ENCODE measurements at places on chromosomes 16 and 17.
A peak's percentile ranks its signal among the peaks of the same experiment; 100 is the strongest.

DNA sequence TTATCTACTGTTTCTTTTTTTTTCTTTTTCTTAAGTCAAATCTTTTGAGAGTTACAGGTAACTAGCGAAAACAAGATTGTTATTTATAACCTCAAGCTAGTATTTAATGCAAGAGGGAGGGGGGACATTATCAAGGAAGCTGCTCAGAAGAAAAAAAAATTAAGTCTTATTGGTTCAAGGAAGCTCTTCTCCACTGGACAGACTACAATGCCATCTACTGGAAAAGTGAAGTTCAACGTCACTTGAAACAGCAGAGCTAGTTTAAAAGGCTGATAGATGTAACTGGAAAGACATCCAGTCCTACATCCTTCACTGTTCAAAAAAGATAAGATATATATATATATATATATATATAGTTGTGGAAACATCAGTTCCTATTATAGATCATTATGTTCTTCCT is 418.0 kb upstream of the PSMD7 start:
- no peak for DNase-seq

GRCh38 chr17:43671031-43671692 is 9.4 kb upstream of the MEOX1 start:
- DNase-seq, result no peak

DNA sequence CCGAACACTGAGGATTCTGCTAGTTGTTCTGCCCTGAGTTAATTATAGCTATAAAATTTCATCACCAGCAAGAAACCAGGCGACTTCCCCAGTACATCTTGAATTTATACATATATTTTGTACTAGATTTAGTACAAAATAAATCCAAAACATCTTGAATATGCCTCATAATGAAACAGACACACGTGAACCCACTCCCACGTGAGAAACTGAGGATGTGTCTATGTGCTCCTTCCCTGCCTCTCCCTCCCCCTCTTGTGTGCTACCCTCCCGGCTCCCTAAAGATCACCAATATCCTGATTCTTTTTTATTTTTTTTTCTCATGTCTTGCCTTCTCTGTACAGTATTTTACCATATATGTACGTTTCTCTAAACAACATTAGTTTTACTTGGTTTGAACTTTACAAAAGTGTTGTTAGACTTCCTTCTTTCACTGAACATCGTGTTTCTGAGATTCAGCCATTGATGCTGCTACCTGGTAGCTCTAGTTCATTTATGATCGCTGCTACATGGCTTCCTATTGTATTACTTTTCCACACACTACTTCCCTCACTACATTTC is 1.1 kb upstream of the LCMT1 start:
- DNase-seq, result no peak

DNA sequence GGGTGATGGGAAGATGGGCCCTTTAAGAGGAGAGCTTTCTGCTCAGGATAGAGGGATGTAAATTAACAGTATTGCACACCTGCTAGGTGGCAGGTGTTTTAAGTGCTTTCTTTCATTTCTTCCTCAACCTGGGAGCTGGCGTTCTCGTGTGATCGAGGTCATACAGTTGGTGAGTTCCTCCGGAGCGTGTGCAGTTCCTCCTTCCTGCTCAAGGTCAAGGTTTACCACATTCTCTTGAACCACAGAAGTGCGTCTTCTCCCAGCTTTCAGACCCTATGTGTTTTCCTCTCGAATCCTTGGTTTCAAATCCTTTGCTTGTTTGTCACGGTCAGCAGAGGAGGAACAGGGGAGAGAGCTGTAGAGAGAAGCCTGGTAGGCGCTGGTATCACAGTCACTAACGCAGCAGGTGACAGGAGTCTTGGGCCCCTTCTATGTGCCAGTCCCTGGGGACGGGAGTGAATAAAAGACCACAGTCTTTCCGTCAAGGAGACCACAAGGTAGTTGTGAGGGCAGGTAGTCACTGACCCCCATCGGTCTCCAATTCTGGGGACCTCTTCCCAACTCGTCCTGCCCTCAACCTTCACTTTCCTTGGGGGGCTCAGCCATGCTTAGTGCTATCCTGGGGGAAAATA is 791 bp downstream of the DNAI2 start:
- DNase-seq, result no peak

DNA sequence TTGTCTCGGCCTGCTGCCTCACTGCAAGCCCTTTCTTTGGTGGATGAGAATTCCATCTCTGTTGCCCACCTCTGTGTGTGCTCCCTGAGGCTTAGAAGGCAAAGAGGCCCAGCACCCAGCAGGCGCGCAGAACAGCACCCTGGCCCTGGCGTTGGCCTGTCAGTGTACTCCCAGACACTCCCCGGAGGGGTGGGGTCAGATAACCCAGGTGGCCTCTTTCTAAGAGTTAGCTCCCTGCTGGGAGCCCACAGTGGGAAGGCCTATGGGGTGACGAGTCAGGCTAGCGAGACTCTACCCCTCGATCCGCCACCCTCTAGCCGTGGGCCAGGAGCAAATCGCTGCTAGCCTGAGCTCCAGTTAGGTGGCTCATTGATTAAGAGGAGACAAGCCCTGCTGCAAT is 38.1 kb downstream of the SRL start:
- DNase-seq, result no peak

DNA sequence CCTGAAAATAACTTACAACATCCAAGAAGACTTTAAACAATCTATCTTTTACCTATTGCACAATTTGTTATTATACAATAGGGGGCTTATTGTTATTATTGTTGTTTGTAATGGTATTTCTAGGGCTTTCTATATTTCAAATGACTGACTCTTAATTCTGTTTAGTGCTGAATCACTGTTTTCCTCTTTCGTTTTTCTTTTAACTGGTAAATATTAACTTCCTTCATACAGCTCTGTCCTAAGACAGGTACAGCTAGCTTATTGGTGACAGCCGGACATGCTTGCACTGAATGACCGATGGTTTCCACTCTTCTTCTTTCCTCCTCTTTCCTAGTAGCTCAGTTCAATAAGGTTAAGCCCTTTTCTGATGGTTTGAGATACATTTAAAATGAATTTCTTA is 11.6 kb downstream of the KRTAP9-7 start:
- no peak for DNase-seq

DNA sequence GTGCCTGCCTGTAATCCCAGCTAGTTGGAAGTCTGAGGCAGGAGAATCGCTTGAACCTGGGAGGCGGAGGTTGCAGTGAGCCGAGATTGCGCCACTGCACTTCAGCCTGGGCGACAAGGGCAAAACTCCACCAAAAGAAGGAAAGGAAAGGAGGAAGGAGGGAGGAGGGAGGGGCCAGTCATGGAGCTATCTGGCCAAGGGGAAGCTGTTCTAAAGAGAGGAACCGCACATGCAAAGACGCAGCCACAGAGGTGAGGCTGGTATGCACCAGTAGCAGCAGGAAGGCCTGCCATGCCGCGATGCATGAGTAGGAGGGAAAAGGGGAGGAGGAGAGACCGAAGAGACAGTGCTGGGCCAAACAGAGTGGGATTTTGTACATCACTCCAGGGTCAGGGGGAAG is 35.9 kb downstream of the HSBP1 start:
- DNase-seq, result peak; percentile 71

DNA sequence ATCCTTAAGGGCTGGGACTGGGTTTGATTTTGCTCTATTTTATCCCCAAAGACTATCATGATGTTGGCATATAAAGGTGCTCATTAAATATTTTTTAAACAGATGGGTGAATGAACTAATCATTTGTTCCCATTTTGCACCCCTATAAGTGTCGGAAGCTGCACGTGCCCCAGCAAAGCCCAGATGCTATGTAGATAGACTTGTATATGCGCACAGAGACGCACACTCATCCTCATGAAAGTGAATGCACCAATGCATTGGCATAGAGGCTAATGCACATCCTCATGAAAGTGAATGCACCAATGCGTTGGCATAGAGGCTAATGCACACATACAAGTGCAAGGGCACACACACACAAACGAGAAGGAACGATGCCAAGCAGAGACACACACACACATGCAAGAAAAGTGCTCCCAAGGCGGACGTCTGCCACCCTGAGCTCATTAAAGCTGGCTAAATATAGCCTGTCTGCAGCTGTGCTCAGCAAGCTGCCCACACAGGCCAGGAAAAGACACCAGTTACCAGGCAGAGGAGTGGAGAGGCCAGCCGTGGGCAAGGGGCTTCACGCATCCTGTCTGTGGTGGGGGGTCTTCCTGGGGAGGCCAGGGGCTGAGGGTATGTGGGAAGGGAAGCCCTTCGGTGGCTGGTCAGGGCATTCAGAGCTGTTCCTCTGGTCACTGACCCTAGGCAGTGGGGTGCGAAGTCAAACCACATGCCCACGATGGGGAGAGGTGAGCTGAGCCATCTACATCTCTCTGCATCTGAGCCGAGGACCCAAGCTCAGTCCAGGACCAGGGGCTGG is 52.6 kb downstream of the PIMREG start:
- peak; percentile 25 for DNase-seq

DNA sequence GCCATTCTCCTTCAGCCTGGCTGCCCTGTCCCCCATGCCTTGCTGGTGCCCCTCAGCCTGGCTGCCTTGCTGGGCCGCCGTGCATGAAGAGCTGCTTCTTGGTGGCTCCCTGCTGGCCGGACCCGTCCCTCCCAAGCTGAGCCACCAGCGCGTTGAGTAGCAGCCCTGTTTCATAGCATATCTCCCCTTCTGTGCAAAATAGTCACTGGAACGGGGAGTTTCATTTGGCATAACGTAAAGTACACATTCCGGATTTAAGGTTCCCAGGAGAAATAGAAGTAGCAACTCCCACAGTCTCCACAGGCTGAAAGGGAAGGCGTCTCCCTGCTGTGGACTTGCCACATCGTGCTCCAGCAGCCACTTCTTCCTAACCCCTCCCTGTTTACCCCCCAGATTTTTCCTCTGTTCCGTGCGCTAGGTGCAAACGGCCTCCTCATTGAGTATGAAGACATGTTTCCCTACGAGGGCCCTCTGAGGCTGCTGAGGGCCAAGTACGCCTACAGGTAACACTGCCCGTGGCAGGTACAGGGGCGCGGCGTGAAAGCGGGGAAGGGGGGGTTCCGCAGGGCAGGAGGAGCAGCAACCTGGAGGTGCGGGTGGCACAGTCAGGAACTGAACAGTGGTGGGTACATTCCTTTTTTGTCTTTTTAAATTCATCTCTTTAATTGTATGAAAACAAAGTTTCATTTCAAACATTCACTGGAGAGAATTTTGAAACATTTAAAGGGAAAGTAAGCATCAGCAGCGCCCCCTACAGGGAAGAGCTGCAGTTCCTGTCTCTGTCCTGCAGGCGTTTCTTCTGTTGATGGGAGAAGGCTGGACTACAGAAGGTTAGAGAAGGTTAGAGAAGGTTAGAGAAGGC is 5.8 kb upstream of the OGFOD3 start:
- DNase-seq, result no peak

DNA sequence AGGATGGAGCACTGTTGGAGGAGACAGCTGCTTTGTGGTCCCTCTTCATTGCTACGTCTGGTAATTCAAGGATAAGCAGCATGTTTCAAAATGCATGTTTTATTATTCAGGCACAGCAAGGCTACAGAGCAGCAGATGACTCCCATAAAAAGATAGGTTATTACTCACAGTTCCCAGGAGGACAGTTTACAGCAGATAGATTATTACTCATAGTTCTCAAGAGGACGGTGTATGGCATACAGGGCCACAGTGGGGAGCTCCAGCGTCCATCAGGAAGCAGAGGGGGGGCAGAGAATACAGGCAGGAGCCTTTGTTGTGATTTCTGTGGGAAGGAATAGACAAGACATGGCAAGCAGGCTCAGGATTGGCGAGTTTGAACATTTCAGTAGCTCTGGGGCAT is 72.9 kb downstream of the DNAH9 start:
- no peak for DNase-seq

DNA sequence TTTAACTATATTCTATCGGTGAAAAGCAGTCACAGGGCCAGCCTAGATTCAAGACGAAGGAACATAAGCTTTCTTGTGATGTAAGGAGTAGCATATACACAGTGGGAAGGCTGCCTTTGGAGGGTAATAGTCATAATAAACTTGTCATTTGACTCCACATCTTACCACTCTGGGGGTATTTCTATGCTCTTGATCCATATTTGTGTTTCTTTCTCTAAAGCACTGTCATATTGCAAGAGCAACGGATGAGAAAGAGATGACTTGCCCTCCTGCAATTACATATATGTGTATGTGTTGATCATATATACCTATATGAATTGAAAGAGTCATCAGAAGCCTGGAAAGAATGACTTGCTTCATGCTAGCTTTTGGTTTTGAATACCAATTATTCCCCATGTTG is 225.4 kb upstream of the HS3ST3A1 start:
- DNase-seq, result no peak

DNA sequence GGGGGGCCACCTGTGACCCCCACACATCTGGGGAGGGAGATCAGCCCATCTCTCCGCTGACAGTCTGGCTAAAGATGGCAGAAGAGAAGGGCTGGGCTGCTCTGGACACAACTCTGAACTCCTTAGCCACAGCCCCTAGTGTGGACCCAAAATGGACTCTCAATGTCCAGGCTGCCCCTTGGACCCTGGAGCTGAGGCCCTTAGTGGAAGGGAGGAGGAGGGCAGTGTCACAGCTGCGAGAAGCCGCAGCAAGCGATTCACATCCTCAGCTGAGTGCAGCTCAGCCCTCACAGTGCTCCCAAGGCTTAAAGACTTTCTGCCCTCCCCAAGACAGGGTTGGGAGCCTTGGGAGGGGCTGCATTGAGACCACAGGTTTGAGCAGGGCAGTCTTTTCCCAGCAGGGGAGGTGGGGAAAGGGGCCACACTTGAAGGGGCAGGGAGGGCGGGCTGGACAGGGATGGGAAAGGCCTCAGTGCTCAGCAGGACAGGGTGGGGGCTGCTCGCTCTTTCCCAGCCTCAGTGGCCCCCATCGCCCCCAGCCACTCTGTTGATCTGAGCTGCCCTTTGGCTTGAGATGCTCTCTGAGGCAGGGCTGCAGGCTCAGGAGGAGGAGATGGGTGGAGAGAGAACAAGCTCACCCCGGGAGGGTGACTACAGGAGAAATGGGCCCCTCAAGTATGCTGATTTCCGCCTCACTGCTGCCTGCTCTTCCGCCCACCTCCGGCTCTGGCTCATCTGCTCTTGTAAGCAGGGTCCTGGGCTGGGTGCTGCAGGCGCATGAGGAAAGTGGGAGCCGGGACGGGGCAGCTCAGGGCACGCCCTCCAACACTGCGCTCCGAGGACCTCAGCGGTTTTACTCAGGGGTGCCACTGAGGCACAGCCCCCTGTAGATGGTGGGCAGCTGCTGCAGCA is 50.9 kb upstream of the MTSS2 start:
- no peak for DNase-seq

DNA sequence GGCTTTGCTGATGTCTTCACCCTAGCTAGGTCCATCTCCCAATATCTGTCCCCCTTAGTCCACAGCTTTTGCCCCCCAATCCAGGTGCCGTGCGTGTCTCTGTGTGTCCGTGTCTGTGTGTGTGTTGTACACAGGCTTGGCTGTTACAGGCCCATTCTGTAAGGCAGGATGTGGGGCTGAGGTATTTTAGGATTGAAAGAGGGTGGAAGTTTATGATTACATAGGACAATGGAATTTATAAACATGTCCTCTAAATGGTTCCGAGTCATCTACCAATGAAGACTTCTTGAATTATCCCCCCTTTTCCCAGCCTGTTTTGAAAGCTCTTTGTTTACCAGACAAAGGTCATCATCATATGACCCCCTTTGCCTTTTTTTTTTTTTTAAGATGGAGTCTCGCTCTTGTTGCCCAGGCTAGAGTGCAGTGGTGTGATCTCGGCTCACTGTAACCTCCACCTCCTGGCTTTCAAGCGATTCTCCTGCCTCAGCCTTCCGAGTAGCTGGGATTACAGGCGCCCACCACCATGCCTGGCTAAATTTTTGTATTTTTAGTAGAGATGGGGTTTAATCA is 21.9 kb downstream of the ACE start:
- DNase-seq, result no peak
